Foreskin keratinocyte (primary cell): ENCODE measurements at places on chromosomes 13 and 19. TPM values are rescaled to one million over a fixed set of nuclear protein-coding genes. Genes with fewer than 3 reads are reported as not detected.

Gene CYP4F2
- not detected in 2 replicates for total RNA-seq

Gene NTN5
- not detected in 2 replicates for total RNA-seq

DNA sequence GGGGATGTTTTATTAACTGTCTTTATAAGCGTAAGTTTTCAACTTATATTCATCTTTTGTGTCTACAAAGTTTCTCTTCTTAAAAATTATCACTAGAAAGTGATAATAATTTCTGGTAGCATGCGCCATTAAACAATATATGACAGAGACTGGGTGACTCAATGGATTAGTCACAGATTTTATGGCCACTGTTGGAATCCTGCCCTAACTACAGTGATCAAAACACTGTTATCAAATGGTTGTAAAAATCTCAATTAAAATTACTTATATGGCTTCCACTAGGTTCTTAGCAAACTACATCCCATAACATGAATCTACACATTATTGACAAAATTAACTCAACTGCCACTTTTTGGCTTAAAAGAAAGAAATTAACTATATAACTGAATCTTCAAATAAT is 350.0 kb downstream of the DACH1 start:
- peak; percentile 18 for DNase-seq

Gene RASA3
- total RNA-seq: 7.7 and 9.2 TPM in 2 replicates

DNA sequence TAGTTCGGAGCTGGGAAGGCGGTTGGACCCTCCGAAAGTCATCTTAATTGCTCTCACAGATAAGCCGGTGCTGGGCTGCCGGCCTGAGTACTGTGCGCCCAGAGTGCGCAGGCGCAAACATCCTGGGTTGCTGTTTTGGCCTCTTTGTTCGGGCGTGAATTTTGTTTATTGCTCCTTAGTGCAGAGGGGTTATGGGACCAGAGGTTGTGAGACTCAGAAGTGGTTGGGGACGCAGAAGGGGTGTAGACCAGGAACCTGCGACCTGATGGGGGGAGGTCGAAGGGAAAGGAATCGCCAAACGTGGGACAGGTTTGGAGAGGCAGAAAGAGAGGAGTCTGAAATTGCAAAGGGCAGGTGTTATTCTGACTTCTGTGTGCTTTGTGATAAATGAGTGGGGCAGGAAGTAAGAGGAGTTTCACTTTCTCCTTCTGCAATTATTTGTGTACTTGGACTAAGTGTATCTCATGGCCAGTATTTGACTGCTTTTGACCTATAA is 607 bp upstream of the ZNF566 start:
- no peak for DNase-seq

DNA sequence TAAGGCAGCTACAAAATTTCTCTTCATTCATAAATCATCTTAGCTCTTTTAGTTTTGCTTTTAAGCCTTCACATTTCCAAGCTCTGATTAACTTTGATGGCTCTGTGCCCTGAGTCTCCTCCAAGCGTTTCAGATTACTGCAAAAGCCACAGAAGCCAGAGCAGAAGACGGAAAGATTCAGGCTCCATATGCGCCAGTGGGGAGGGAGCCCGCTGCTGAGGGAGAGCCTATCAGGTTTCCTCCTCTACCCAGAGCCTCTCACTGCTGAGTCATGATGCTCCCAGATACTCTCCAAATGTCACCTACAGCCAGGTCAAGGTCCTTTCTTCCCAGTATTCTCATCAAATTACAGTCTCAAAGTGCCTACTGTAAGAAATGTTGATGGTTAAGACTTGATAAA is 193.6 kb downstream of the RAP2A start:
- peak; percentile 2 for DNase-seq

- no peak for DNase-seq
Measured at GRCh38 chr19:47433121-47433520, 13.8 kb upstream of the MEIS3 start.

DNA sequence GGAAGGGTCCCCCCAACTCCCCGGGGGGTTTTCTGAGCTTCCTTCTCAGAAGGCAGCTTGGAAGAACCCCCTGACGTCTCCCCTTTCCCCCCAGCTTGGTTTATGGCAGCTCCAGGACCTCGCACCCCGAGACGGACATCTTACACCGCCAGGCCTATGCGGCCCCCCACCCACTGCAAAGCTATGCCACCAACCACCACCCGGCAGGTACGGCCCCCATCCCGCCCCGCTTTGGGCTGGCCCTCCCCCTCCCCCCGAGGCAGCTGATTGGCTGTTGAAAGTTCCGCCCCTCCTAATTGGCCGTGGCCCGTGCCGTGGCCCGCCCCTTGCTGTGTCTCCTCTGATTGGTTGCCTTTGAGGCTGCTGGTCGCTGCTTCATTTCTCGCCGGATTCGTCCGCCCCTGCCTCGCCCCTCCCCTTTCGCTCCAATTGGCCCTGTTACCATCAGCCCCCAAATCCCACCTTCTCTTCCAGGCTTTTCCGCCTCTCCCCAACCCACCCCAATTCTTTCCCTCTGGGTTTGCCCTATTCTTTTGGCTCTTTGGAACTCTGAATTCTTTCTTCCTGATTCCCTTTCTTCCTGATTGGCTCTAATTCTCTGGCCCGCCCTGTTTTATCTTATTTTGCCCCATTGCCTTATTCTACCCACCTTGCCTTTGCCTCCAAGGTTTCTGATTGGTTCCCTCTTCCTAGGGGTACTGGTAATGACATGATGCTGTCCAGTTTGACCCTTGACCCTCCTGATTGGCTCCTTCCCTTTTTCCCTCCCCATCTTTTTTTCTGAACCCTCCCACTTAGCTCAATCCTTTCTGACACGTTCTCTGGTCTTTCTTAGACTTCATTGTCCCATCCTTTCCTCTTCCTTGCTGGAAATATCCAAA is 2.5 kb downstream of the PRR12 start:
- DNase-seq: peak; percentile 69

Gene KLC3
- total RNA-seq: 47.3 and 50.7 TPM in 2 replicates

GRCh38 chr19:992670-993055 is 7.6 kb upstream of the GRIN3B start:
- no peak for DNase-seq

Gene ATP11A
- total RNA-seq: 11.7 and 13.4 TPM in 2 replicates

- no peak for DNase-seq
Measured at GRCh38 chr19:23321953-23322549, 71.9 kb upstream of the ZNF724 start.

- no peak for DNase-seq
Measured at GRCh38 chr13:111912453-111912866, 154.5 kb upstream of the SOX1 start.

- DNase-seq: no peak
Measured at GRCh38 chr19:56053596-56053995, 67.0 kb downstream of the NLRP5 start.

- DNase-seq: no peak
Measured at GRCh38 chr19:19429361-19429760, 23.9 kb downstream of the GATAD2A start.

DNA sequence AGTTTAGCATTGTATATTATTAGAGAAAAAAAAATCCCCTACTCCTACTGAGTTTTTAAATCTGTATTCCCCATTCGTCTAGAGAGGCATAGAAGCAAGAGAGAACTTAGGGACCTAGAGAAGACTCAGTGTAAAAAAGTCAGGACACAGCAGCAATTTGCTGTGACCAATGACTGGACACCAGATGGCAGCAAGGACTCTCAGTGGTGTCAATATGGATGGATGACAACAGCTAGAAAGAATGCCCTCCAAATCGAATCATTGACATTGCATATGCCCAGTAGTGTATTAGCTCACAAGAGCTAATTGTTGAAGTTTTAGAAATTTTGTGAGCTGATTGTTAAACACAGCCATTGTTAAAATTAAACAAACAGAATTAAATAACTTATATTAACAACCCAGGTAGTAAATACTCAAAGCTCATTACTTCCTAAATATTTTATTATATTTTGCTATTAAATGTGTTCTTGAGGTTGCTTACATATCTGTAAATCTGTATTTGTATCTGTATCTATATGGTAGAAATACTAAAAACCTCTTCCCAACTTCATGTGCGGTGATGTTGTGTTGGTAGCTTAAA is 43.9 kb downstream of the SIAH3 start:
- peak; percentile 65 for DNase-seq

Gene YJEFN3
- 0.35 and 0.51 TPM in 2 replicates for total RNA-seq

DNA sequence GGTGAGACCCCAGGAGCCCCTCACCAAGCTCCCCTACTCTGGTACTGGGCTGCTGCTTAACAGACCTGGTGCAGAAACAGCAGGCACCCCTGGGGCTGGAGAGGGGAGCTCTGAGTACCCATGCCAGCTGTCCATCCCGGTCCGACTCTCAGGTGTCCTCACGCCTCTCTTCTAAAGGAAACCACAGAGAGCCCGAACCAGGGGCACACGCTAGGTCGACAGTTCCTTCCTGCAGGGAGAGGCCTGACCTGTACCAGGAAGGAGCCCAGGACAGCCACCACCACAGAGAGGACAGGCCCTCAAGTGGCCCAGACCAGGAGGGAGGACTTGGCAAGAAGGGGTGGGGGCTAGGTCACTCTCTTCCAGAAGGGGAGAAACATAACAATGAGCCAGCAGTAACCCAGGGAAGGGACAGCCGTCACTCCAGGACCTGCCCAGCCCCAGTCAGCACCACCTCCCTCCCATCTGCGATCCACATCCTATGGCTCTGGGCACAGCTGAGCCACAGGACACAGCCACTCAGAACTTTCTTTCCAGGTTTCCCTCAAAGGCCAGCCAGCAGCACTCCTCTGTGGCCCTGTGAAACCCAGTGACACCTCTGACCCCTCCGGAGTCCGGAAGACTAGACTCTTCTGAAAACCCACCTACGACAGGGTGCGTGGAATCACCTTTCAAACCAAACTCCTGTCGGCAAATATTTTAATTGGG is 13.0 kb upstream of the SLC35E1 start:
- DNase-seq: no peak

DNA sequence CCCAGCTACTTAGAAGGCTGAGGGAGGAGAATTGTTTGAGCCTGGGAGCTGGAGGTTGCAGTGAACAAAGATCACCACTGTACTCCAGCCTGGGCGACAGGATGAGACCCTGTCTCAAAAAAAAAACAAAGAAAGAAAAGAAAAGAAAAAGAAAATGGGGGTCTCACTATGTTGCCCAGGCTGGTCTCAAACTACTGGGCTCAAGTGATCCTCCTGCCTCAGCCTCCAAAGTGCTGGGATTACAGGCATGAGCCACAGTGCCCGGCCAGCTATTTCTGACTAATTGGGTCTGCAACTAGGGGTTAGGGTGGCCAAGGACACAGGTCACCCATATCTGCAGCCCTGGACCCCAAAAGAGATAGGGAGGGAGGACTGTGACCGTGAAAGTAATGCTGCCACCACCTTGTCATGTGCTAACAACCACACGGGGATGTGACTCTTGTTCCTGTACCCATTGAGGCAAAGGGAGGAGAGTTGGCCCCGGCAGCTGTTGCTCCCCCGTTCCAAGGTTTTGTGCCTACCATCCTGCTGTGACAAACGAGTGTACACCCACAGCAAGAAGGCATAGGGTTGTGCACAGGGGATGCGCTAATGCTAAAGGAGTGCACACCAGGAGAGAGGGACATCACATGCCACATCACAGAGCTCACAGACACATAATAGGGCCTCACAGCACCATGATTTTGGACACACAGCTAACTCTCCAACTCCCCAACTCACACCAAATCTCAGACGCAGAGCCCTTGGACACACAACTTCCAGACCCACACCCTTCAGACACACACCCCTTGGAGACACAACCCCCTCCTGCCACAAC is 619 bp downstream of the MEF2B start:
- DNase-seq: no peak

Gene CFAP97D2
- not detected in 2 replicates for total RNA-seq

DNA sequence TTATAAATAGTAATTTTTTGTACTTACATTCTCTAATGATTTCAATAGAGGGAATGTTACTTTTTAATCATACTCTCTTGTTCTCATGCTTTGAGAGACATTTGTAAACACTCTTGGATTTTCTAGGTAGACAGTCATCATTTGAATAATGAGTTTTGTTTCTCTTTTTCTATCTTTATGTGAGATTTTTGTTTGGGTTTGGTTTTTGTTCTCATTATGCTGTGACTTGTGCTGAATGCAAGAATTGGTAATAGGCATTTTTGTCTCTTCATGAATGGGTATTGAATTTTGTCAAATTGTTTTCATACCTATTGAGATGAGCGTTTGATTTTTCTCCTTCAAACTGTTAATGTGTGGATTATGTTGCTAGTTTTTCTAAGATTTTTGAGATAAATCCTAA is 56.8 kb upstream of the GPR183 start:
- peak; percentile 7 for DNase-seq

DNA sequence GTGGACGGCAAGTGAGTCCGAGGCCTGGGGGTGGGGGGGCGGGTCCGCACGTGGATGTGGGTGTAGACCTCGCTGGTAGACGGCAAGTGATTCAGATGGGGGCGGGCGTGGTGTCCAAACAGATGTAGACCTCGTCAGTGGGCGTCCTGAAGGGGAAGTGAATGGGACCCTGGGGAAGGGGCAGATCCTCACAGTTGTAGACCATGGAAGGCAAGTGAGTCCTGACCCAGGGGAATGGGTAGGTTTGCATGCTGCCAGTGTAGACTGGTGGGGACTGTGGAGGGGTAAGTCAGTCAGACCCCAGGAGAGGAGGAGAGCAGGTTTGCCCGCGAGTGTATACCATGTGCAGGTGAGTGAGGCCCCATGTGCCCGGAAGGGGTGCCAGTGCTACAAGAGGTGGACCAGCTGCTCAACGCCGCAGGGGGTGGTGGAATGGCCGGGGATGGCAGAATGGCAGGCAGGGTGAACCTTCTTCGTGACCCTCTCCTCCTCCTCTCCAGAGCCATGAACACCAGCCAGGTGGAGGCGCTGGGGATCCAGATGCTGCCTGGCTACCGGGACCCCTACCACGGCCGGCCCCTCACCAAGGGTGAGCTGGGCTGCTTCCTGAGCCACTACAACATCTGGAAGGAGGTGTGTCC is 22.1 kb downstream of the COLGALT1 start:
- DNase-seq: no peak

GRCh38 chr19:55101261-55101660 is 16.2 kb downstream of the PPP1R12C start:
- no peak for DNase-seq

- DNase-seq: no peak
Measured at GRCh38 chr19:39563408-39563807, 23.4 kb upstream of the EID2 start.

Gene SNRPD2
- 580 and 668 TPM in 2 replicates for total RNA-seq

Gene MEDAG
- not detected in 2 replicates for total RNA-seq

DNA sequence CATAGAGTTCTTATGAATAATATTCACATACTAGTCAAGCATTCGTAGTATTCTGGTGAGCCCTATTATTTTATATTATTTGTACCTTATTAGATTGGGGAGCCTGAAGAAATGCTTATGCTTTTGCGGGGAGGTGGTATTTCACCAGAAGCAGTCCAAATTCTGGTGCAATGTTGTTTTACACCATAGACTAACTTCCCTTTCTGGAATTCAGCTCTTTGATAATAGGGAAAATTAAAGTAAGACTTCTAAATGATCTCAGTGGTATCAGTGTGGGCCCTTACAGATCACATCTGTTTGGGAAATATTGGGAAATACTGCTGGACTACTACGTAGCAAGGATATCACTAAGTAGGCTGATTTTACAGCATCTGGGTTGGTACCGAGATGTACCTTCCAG is 34.2 kb downstream of the KCTD12 start:
- DNase-seq: no peak

- peak; percentile 18 for DNase-seq
Measured at GRCh38 chr13:50831512-50831911, 12.0 kb downstream of the DLEU7 start.

GRCh38 chr13:54775501-54776191 is 1747.0 kb downstream of the OLFM4 start:
- no peak for DNase-seq
